ENCODE measurements at places on chromosomes 6 and 20.

GRCh38 chr6:8736156-8736895 is 301.0 kb upstream of the SLC35B3 start:
- DNase-seq, result no peak

DNA sequence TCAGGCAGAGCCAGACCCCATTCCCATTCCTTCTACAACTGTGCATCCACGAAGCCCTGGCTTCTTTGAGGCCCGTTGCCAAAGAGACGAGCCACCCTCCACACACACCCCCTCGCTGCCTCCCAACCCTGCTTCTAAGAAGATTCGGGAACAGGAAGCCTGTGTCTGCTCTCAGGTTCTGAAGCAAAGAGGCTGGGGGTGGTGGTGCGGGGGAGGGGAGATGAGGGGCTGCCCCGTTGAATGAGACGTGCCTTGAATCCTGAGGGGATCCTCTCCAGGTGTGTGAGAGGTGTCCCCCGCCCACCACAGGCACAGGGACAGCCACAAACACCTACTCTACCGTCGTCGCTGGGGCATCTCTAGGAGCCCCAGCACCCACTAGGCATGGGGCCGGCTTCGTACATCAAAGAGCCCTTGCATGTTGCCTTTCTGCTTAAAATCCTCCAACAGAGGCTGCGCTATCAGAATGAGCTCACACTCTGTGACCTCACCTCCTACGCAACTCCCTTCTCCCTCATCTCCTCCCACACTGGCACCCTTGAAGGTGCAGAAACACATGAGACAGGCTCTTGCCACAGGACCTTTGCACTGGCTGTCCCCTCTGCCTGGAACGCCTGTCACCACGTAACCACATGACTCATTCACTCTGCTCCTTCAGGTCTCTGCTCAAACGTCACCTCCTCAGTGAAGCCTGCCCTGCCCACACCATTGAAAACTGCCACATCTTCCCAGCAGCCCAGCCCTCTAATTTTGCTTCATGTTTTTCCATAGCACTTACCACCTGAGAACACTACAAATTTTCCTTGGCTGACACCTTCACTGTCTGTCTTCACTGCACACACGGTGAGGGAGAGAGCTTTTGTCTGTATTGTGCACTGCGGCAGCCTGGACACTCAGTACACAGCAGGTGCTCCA is 58.5 kb downstream of the PREX1 start:
- DNase-seq, result peak; percentile 84

GRCh38 chr20:44020406-44021148 is 105.9 kb downstream of the TOX2 start:
- DNase-seq, result no peak

GRCh38 chr6:90026216-90026615 is 131.9 kb downstream of the GJA10 start:
- DNase-seq, result no peak

DNA sequence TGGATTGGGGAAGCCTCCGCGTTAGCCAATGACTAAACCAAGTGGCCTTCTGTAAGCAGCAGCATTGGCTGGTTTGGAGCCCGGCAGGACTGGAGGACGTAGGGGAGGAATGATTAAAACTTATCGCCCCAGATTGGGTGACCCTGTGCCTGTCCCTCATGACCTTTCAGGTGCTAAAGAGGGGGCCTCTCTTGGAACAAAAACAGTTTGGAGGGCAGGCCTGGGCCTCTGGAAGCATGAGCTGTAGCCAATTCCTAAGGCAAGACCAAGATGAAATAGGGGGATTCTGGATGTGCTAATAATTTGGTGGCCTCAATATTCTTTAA is 1.4 kb downstream of the GMPR start:
- peak; percentile 88 for DNase-seq

- no peak for DNase-seq
Measured at GRCh38 chr20:63259734-63260460, 5.6 kb upstream of the NKAIN4 start.

DNA sequence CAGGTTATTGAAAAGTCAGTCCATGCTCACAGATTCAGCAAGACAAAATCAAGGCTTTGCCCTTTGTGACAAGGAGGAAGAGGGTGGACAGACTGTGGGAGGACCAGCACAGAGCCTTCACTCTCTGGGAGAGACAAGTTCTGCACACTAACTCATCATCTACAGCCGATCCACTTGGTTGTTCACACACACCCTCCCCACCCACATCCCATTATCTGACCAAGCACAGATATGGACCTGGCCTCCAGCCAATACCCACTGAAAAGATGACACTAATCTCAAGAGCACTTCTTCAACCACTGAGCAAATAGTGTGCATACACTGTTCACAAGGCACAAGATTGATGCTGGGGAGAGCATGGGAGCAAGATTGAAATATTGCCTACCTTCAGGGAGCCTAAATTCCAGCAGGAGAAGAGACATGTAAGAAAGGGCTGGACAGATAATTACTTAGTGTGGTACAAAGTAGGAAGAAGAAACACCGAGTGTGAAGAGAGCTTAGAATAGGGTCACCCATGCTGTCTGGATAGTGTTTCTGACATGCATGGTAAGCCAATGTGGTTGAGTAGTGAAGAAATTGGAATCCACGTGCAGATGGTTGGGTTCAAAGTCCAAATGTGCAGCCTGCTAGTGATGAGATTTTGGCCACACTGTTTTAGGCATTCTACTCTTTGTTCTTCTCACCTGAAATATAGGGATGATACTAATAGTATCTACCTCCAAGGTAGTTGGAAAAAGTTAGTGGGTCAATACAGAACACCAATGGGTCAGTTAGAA is 21.7 kb upstream of the IL17A start:
- no peak for DNase-seq

- no peak for DNase-seq
Measured at GRCh38 chr20:38825901-38826625, 20.6 kb downstream of the PPP1R16B start.

DNA sequence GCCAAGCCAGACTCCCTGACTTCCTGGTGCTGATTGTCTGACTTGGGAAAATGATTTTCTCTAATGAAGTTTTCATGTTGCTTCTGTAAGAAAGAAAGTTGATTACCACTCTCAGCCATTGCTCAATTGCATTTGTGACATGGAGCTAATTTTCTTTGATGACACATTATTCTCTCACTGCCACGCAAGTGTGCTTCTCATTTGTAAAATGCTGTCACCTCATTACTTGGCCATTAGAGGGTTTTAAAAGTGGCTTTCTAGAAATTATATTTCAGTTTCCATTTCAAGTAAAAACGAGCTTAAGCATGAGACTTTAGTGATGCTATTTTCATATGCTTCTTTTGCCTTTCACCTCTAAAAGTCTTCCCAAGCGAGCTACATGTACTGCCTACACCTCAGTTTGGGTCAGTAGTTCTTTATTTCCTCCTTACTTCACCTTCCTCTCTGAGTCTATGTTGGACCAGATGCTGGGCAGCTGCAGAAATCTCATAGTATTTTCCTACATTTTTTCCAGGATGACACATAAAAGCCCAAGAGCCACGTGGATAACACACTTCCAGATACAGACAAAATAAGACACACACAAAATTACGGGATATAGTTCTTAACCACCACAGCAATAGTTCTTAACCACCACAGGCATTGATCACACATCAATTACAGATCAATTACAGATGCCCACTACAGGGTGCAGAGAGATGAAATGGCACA is 6.3 kb upstream of the FAM210B start:
- DNase-seq, result no peak

GRCh38 chr6:46490425-46491200 is 636 bp downstream of the RCAN2 start:
- DNase-seq, result peak; percentile 5

GRCh38 chr20:60591172-60591799 is 633.1 kb downstream of the CDH26 start:
- DNase-seq, result no peak

GRCh38 chr20:1124421-1124820 is 6.0 kb downstream of the PSMF1 start:
- no peak for DNase-seq

- DNase-seq, result peak; percentile 10
Measured at GRCh38 chr6:80143419-80143937, 37.0 kb downstream of the BCKDHB start.

- peak; percentile 51 for DNase-seq
Measured at GRCh38 chr6:118551063-118552053, 3.3 kb downstream of the PLN start.

GRCh38 chr6:138036111-138036510 is 71.1 kb downstream of the PERP start:
- no peak for DNase-seq

GRCh38 chr6:13504611-13505344 is 17.4 kb upstream of the GFOD1 start:
- no peak for DNase-seq

DNA sequence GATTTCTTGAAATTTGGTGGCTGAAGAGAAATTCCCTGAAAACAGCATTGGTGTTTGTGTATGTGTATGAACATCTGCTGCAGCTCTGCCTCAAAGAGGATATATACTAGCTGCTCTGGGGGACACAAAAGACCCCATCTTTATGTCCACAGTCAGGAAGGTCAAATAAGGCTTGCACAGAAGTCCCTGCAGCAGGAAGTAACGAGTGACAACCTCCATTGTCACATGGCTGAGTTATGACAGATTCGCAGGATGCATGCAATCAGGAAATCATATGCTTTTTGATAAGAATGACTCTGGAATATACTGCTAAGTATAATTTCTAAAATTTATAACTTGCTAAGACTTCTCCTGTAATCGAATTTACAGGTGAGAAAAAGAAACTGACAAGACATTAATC is 225.9 kb upstream of the CST7 start:
- peak; percentile 38 for DNase-seq

GRCh38 chr6:125787791-125788190 is 3.0 kb upstream of the NCOA7 start:
- DNase-seq, result peak; percentile 56

DNA sequence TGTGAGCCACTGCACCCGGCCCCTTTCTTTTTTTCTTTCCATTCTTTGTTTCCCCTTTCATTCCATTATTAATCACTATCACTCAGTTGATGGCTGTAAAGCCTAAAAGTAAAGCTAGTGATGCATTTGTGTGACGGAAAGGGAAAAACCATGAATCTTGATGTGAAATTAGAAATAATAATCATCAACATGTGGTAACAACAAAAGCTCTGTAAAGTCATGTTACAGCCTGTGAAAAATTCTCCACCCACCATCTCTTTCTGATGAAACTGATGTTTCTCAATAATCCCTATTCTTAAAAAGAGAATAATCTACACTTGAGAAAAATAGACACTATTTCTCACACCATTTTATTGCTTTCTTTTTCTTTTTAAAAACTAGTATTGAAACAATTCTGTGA is 80.0 kb downstream of the CRYBG1 start:
- peak; percentile 83 for DNase-seq

GRCh38 chr20:8012724-8013123 is 6.8 kb downstream of the TMX4 start:
- no peak for DNase-seq

GRCh38 chr20:19934792-19935491 is 82.2 kb upstream of the NAA20 start:
- DNase-seq, result peak; percentile 94

DNA sequence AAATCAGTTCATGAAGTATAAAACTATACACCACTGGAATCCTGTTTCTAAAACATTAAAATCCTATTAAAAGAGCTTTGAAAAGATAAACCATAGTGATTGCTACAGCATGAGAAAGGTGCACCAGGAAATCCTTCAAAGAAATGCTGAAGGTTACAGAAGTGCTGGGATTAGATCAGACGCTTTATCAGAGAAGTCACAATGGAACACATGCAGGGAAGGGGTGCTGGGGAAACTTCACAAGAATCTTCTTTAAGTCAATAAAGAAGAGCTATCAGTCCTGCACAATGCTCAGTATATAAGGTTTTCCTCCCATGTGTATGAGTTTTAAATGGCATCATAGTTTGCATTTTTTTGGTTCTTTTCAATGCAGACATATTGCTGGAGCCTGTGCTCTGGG is 137.7 kb upstream of the SLC22A16 start:
- no peak for DNase-seq

- DNase-seq, result no peak
Measured at GRCh38 chr6:89050697-89051096, 29.9 kb upstream of the PNRC1 start.

GRCh38 chr6:8858854-8859331 is 423.5 kb upstream of the SLC35B3 start:
- no peak for DNase-seq

DNA sequence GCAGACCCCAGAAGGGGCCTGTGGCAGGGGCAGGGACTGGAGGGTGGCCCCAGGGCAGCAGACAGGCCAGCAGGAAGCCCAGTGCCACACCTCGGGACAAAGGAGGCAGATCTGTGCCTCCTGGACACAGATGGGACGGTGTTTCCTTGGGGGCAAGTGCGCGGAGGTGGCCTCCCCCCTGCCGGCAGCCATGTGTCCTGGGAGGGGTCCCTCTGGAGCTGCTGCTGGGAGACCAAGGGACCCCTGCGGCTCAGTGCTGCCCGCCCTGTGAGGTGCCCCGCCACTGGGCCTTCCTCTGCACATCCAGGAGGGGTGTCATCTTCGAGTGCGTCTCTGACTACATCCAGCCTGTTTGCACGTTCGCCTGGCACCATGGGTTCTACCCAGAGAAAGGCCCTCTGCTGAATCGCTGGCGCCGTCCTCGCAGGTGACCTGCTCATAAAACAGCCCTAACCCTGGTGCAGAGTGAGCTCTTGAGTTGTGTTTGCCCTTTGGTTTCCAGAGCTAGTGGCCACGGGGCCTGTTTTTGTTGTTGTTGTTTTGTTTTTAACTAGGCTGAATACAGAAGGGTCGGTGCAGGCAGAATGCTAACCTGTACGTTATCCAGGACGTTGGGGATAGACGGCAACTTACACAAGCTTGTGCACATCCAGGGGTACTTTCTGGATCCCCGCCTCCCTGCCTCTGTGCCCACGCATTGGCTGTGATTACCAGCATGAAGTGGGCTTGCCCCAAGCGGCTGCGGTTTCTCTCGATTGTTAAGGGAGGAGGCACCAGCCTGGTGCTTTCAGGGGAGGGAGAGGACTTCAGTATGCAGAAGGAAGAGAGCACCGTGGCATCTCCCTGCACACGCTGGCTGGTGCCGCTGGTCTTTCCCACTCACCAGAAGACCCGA is 1.3 kb upstream of the KCNQ2 start:
- DNase-seq, result no peak

GRCh38 chr20:1894951-1895673 is at the start of gene SIRPA:
SIRPA (plus strand) TSS chr20:1895407; CDS start chr20:1895448, 41 bp downstream.
- peak; percentile 86 for DNase-seq

GRCh38 chr6:91822581-91822980 is 1235.7 kb upstream of the MAP3K7 start:
- no peak for DNase-seq

GRCh38 chr20:16292226-16292880 is 280.9 kb downstream of the KIF16B start:
- peak; percentile 23 for DNase-seq
